ENCODE measurements at places on chromosomes 7 and 10.

- DNase-seq, result no peak
Observed at GRCh38 chr10:11823122-11823988, at the start of gene PROSER2. Gene PROSER2, plus strand, starts transcription at chr10:11823356. Its CDS starts 28,722 bp downstream, at chr10:11852078.

DNA sequence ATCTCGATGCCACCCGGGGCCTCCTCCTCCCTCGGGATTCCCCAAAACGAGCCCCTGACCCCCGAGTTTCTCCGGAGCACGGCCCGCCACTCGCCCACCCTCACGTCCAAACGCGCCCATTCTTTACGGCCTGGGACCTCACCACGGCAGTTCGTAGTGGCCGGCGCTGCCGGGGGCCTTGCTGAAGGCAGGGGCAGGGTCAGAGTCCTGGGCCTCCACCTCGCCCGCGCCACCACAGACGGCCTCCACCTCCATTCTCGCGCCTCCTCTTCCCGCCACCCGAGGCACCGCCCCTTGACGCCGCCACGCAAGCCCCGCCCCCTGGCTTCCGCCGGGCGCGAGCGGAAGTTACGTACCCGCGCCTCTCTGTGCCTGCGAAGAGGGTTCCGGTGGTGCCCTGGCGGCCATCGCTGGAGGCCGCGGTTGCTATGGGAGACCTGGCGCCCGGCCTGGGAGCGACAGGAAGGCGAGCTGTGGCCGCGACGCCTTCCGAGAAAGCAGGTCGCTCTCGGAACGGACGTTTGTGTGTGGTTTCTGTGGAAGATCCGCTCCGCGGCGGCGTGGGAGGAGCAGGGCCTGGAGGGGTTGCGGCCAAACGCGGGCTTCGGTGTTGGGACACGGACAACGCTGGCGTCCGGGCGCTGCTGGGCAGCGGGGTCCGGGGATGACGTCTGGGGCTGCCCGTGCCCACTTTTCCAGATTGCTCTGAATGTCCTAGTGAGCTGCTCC lies at the start of gene RFC2:
TSS of gene RFC2 (minus strand) at position 271 of the 729 bp plus-strand sequence. CDS start at position 255, 16 bp downstream.
- peak; percentile 90 for DNase-seq

DNA sequence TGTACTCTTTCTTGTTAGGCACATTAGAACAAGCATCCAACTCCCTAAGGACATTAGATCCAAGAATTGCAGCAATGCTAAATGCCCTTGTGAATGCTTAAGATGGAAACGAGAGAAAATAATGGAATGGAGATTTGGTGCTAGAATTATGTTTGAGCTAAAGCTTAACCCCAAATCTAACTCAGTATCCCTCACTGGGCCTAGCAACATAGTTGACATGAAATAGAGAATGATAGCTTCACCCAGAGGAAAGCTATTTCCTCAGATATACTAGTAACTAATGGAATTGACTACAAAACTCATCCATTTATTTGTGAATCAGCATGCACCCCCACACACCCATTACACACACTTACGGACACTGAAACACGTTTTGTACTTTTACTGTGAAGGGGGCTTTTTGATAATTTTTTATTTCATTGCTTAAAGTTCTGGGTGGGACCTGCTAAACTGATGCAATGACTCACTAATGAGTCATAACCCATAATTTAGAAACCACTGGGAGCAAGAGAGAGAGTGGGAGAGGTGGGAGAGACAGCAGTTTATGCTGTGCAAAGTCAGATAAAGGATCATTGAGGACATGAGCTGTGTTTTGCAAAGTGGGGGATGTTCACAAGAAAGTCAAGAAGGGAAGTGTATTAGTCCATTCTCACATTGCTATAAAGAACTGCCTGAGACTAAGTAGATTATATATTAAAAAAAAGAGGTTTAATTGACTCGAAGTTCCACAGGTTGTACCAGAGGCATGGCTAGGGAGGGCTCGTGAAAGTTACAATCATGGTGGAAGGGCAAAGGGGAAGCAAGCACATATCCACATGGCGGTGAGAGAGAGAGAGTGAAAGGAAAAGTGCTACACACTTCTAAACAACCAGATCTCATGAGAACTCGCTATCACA lies 382.7 kb downstream of the SFMBT2 start:
- no peak for DNase-seq

DNA sequence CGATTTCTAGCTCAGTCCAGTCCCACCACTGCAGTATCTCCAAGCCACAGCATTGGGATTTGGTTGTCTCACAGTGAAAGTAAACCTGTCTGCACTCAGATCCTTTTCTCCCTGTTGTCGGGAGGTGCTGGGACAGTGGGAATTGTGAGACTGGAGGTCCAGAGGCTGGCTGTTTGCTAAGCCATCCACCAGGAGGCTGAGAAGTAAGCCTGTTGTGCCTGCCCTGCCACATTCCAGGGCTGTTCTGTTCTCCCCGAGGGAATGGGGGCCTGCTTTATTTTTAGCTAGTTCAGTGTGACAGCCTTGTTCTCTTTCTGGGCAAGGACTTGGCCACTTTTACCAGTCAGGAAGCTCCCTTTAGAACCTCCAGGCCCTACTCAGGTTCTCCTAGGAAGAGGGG lies 54.9 kb downstream of the HK1 start:
- DNase-seq, result no peak

GRCh38 chr10:46022978-46023702 lies 7.3 kb downstream of the NCOA4 start:
- peak; percentile 78 for DNase-seq

GRCh38 chr7:85025312-85025756 lies 161.5 kb downstream of the SEMA3D start:
- no peak for DNase-seq

DNA sequence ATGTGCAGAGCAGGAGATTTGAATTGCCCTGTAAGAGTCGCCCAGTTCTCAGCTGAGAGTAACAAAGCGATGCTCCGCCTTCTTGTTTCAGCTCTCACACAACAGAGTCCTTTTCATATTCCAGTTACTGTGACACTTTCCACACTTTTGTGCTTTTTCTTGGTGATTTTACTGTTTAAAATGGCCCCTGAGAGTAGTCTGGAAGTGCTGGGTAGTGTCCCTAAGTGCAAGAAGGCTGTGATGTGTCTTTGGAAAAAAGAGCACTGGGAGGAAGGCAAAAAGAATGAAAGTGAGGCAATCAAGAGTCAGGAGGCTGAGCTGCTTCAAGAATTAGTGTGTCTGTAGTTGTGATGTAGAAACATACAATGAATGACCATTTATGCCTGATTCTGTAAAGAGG lies 201.2 kb upstream of the SEMA3E start:
- no peak for DNase-seq

DNA sequence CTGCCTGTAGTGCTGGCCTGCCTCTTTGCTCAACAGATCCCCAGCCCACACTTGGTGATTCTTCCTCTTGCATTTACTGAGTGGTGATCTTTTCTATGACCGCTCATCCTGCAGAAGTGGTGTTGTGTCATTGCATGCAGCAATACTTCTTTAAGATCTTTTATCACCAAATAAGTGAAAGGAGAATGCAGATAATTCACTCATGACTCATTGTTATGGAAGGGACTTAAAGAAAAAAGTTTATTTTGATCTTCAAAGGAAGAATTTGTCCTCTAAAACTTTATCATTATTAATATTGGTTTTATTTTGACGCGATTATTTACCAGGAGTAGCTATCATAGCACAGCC lies 489.1 kb upstream of the CELF2 start:
- no peak for DNase-seq

GRCh38 chr7:99127636-99128035 lies 16.3 kb downstream of the SMURF1 start:
- no peak for DNase-seq

GRCh38 chr7:95454438-95455045 lies 19.7 kb upstream of the PON2 start:
- no peak for DNase-seq

GRCh38 chr7:157113607-157114006 lies 25.1 kb upstream of the UBE3C start:
- DNase-seq, result no peak

- DNase-seq, result no peak
Observed at GRCh38 chr7:99355098-99355497, 19.4 kb upstream of the ARPC1B start.

- no peak for DNase-seq
Observed at GRCh38 chr10:7417807-7418206, 7.0 kb upstream of the SFMBT2 start.

DNA sequence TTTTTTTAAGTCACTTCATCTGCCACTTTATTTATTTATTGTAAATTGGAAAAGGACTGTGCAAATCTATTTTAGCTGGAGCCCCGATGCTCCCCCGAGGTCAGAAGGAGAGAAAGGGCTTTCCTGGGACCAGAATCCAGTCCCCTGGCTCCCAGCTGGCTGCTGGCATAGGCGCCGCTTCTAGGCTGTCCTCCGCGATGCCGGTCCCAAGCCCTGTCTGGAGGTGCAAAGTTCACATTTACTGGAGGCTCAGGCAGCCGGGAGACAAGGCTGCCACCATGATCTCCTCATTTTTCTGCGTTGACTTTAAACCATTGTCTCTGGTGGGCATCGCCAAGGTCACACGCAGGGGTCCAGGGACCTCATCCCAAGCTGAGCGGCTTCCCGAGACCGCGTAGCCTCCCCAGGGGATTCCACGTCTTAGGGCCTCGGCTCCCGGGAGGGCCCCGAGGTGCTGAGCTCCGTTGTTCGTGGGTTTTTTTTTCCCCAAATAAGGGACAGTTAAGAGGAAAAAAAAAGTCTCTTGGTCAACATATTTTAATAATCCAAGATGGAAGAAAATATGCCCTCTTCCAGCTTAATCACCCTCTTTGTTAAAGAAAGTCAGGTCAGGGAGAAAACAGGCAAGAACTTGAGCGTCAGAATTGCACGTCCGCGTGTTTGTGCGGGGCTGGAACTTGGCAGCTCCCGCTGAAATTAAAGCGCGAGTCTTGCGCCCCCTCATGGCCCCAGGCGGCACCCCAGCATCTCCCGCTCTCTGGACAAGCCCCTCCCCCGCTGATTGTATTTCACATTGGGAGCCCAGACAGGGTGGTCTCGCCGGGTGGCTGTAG lies 11.9 kb downstream of the RGR start:
- DNase-seq, result no peak

DNA sequence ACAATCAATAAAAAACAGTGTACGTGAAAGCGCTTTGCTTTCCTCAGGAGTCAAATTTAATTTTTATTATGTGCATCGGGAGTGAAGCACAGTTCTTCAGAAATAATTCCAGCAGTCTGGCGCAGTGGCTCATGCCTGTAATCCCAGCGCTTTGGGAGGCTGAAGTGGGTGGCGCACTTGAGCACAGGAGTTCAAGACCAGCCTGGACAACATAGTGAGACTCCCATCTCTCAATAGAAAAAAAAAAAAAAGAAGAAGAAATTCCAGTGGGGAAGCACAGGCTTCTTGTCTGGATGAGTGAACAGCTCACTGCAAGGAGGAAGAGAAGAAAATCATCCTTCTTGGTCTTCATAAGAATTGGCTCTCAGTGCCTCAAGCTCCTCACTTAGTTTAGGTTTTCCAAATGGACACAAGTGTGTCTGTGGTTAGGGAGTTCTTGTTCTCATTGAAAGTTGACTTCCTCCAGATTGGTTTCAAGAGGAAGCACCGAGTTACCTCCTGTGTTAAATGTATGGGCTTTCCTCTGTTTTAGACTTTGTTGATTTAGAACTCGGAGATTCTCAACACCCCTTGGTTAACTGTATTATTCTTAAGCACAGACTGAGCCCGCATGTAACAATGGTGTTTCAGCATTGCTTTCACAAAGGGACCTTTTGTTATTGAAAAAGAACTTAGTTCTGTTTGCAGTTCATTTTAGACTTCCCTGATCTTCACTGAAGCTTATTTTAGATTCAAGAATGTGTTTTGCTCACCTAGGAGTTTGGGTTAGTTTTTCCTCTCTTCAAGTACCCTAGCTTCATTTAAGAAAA lies 28.0 kb downstream of the LMTK2 start:
- DNase-seq, result no peak

GRCh38 chr10:67550838-67551402 lies 145.1 kb downstream of the CTNNA3 start:
- no peak for DNase-seq

DNA sequence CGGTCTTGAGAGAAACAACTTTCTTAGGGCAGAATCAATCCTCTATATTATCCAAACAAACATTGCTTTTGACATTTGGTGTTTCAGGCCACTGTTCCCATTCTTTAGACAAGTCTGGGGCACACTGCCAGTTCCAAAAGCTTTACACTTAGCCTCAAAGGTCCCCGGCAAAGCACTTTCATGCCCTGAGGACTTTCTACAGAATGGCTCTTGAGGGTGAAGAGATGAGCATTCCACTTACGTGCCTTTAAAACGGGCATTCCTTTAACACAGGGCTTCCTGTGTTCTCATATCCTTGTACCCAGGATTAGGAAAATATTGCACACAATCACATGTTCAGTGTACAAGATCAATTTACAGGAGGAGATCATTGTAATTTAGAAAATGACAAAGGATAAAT lies 13.1 kb upstream of the TMEM213 start:
- DNase-seq, result no peak

DNA sequence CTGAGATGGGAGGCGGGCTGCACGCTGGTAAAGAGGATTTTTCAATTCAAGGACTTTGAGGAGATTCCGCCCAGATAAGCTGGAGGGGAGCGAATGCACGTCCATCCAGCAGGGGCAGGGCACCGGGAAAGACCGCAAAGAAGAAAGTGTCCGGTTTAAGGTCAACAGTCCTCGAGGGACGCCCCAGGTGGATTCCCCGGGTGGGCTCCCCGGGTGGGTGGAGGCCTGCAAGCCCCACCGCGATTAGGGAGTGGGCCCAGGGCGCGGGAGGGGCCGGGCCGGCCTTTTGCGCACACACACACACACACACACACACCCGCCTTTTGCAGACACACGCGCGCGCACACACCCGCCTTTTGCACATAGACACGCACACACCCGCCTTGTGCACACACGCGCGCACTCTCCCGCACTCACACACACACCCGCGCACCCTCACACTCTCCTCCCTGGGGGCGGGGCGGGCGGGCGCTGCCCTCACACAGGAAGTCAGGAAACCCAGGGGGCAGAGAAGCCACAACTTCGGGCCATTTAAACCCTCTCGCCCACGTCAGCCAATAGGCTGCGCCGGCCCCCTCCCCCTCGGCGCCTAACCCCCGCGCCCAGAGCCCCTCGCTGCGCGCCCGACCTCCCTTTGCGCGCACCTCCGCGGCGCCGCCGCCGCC lies 615 bp downstream of the ARHGAP12 start:
- peak; percentile 47 for DNase-seq

DNA sequence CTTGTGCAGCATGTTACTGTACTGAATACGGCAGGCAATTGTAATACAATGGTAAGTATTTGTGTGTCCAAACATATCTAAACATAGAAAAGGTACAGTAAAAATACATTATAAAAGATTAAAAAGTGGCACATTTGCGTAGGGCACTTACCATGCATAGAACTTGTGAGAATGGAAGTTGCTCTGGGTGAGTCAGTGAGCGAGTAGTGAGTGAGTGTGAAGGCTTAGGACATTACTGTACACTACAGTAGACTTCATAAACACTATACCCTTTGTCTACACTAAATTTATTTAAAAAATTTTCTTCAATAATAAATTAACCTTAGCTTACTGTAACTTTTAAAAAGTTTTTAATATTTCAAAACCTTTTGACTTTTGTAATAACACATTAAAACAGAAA lies 37.5 kb downstream of the BPGM start:
- DNase-seq, result no peak

GRCh38 chr10:71520042-71520441 lies 123.3 kb downstream of the CDH23 start:
- DNase-seq, result no peak

GRCh38 chr7:5357951-5358350 lies 65.7 kb downstream of the TNRC18 start:
- no peak for DNase-seq

Measured in T-helper 22 cell (primary cell).